ENCODE measurements at places on chromosomes 12 and 14. TPM values are rescaled to one million over a fixed set of nuclear protein-coding genes. Genes with fewer than 3 reads are reported as not detected.
A peak's percentile ranks its signal among the peaks of the same experiment; 100 is the strongest.

Gene DBX2
- polyA plus RNA-seq, result 0.07 TPM

DNA sequence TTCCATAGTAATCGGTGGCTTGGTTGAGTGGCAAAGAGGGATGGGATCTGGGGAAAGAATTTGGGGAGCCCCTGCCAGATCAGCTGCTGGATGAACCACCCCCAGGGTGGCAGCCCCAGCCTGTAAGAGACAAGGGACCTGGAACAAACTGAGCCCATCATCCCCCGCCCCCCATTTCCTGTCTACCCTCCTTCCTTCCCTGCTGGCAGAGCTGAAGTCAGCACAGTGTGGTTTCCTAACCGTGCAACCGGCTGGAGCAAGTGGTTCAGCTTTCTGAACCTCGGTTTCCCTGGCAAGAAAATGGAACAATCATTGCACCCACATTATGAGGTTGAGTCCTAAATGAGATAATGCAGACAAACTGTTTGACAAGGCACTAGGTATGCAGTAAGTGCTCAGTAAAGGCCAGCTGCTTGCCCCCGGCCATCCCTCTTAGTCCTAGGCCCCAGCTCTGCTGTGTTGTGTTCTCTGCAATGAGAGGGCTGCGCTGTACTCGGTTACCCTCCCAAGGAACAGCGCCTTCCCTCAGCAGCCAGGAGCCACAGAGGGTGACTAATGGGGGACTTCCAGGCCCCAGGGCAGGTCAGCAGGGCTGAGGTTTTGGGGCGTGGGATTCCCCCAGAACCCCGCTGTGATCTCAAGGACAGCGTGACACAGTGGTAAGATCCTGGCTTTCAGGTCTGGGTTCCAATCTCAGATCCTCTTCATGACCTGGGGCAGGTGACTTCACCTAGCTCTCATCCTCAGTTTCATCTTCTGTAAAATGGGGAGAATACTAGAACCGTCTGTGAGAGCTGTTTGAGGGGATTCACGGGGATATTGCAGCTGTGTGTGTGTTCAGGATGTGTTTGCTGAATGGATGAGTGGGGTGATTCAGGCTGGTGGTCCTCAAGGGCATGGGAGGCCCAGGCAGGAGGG is 16.5 kb downstream of the SELPLG start:
- DNase-seq, result no peak

DNA sequence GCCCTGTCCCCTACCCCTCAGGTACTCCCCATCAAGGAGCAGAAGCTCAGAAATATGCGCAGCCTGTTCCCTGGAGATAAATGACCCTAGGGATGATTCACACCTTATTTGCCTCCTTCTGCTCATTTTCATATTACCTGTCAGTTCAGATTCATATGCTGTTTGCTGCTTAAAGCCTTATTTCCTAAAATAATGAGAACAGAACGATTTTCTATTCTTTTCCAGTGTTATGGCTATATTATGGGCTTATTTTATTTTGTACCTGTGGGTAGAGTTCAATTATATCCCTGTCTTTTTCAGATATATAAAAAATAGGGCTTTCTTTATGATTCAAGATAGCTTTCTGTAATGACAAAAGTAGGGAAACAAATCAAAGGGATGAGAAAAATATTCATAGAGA is 224.8 kb downstream of the RPAP3 start:
- no peak for DNase-seq

GRCh38 chr12:13702381-13702780 is 279.0 kb downstream of the GRIN2B start:
- DNase-seq, result no peak

Gene HOXC10
- 74.5 TPM for polyA plus RNA-seq

Gene A2M
- polyA plus RNA-seq, result 224 TPM

- DNase-seq, result no peak
Measured at GRCh38 chr14:80464531-80465149, 253.3 kb upstream of the DIO2 start.

DNA sequence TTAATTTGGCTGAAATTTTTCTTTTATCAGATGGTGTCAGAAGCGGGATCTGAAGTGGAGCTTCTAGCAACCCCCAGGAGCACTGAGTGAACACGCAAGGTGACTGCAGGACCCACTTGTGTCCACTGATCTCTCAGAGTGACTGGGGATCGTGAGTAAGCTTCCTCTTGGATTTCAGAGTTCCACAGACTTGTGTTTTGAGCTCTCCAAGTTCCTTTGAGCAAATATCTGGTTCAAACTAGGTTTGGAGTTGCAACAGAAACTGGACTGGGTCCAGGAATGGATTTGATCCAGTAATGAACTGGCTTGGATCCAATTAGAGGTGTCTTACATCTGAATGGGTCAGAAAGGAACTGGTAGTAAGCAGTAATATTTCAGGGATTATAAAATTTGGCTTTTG is 24.7 kb upstream of the B4GALNT1 start:
- DNase-seq, result no peak

Gene TUNAR
- 0.40 TPM for polyA plus RNA-seq

DNA sequence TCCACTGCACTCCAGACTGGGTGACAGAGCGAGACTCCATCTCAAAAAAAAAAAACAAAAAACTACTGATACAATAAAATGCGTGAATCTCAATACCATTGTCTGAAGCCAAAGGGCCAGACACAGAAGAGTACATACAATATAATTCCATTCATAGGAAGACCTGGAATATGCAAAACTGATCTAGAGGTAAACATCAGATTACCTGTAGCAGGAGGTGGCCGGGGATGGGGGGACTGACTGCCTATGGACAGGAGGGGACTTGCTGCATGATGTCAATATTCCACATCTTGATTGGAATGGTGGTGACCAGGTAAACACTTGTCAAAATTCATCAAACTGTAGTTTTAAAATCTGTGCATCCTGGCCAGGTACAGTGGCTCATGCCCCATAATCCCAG is 12.5 kb upstream of the FIGNL2 start:
- DNase-seq, result no peak

- DNase-seq, result no peak
Measured at GRCh38 chr14:22314183-22314820, 274.7 kb downstream of the DAD1 start.

Gene RGS6
- 1.5 TPM for polyA plus RNA-seq

Gene TTC7B
- polyA plus RNA-seq, result 43.7 TPM

DNA sequence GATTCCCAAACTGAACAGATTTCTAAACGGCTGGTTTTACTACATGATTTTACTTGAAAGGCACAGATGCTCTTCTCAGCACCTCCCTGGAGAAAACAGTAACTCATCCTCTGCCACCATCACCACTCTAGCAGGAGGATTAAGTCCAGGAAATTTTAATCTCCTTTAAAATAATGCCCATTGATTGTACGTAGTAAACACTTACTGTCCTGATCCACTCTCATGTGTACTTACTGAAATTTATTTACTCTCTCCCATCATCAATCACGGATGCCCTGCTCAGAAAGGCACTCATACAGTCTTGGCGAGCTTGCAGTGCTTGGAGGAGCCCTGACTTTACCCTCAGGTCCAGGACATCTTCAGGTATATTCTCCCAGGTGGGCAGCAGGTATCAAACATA is 239.8 kb upstream of the EGLN3 start:
- no peak for DNase-seq

GRCh38 chr12:470133-470532 is 10.4 kb downstream of the B4GALNT3 start:
- DNase-seq, result no peak

Gene ASIC1
- polyA plus RNA-seq, result 5.0 TPM

DNA sequence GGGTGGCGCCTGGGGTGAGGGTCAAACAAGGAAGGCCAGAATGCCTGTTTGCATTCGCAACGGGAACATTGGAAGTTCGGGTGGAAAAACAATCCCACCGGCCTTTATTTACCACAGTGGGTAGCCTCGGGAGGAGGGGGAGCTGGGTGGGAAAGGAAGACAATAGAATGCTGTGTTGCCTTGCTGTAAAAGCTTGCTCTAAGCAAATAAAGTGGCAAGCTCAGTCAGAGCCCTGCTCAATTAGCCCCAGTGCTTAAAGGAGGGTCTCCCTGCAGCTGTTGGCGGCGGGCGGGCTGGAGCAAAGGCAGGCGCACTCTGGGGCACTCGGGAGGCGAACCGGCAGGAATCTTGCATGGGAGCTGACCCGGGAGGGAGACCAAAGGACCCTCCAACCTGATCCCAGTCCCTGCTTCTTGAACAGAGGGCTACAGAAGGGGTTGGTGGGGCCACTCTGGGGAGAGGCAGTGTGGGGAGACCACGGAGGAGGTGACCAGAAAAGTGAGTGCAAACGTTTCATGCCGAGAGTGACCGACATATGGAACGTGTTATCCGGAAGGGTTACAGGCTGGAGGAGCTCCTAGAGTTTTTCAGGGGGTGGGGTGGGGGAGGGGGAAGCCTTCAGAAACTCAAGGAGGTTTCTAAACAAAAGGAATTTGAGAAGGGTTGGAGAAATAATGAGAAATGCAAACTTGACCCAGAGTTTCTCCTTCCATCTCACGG is 48.5 kb downstream of the NTF3 start:
- peak; percentile 75 for DNase-seq

GRCh38 chr12:3728686-3729085 is 24.2 kb downstream of the CRACR2A start:
- no peak for DNase-seq

GRCh38 chr12:123200414-123200813 is 32.5 kb downstream of the MPHOSPH9 start:
- no peak for DNase-seq

Gene ACOT4
- 4.2 TPM for polyA plus RNA-seq

Gene FMNL3
- polyA plus RNA-seq, result 38.3 TPM

DNA sequence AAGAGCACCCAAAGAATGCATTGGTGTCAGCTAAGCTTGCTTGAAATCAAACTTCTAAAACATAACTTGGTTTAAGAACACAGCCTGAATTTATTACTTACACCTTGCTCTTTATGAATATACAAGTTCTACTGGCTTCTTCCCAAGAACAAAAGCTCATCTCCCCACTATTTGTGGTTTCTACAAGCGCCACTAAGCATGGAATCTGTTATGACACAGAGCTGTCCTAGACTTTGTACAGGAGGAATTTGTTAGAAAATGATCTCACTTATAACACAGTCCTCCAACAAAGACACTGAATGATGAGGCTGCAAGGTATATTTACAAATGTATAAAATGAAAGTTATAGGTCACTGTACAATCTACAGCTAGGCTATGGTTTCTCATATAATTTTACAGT is 452.1 kb downstream of the BCAT1 start:
- no peak for DNase-seq

- no peak for DNase-seq
Measured at GRCh38 chr12:8702159-8702558, 4.4 kb downstream of the RIMKLB start.

- no peak for DNase-seq
Measured at GRCh38 chr12:54020591-54021405, 7.4 kb upstream of the HOXC6 start.

GRCh38 chr12:13347241-13348043 is 150.9 kb downstream of the EMP1 start:
- no peak for DNase-seq

Gene ST8SIA1
- 6.1 TPM for polyA plus RNA-seq

DNA sequence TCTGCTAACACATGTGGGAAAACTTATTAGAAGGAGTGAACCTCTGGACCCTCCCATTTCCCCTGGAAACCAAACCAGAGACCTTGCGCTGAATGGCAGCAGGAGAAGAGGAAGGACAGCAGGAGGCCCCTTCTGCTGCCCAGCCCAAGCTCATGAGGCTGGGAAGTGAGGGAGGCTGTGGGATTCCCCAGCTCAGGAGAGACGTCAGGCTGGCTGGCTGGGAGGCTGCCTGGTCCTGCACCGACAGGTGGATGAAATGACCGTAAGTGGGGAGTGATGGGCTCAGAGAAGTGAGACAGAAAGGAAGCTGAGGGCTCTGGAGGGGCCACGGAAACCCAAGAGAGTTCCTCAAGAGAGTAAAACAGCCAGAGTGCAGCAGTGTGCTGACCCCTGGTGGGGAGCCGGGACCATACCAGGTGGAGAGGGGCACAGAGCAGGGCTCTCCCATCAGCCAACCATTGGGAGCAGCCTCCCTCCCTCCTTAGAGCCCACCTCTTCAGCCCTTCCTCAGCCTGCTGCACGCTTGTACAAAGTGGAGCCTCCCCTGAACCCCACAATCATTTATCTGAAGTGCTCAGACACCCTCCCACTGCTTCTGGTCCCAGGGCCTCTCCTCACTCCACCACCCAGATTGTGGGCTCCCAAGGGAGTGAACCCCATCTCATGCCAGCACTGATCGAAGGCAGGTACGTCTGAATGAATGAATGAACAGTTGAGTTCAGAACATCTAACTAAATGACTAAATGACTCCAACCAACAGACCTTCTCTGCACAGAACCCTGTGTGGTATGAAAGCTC is 14.0 kb downstream of the TAMALIN start:
- DNase-seq, result no peak

- no peak for DNase-seq
Measured at GRCh38 chr12:66500841-66501240, 178.0 kb downstream of the GRIP1 start.

Gene ACVRL1
- polyA plus RNA-seq, result 38.0 TPM

GRCh38 chr12:67275380-67275913 is 6.3 kb downstream of the CAND1 start:
- DNase-seq, result no peak

- no peak for DNase-seq
Measured at GRCh38 chr14:101288436-101289229, 272.7 kb upstream of the DIO3 start.

GRCh38 chr14:71116568-71117122 is 209.4 kb downstream of the PCNX1 start:
- no peak for DNase-seq

DNA sequence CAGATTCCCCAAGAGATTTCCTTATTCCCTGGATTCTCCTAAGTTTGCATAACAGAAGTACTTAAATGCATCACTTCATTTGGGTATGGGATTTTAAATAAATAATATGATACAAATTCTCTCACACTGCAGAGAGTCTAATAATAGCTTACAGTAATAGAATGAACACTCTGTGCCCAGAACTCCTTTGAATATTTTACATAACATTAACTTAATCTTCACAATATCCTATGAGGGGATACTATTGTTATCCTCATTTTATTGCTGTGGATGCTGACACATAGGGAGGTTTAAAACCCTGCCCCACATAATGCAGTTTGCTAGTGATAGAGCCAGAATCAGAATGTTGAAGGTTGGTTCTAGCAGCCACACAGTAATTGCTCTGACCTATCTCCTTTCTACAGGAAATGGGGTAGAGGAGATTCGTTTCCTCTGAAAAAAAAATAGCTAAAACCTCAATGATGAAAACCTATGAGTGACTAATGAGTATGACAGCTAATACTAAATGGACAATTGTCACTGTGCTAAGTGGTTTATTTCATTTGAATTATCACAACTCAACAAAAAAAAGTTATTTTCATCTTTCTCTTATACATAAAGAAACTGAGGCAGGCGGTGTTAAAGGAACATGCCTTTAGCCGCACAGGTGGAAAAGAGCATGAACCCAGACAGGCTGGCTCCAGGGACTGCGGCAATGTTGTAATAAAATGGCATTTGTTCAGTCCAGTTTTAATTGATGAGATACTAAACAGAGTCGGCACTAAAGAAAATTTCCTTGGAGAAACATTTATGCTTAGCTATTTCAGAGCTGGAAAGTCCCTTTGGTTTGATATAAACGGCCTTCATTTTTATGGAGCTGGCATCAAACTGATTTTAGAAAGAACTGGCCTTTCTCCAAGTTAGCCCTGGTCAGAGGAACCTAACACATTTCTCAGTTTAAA is 880.9 kb downstream of the NRXN3 start:
- DNase-seq, result no peak

Gene C12orf56
- 1.2 TPM for polyA plus RNA-seq

Measured in left renal cortex interstitium (tissue), 4 donors.